Activated CD8-positive, alpha-beta memory T cell treated with anti-CD3 and anti-CD28 coated beads for 1 hour (primary cell): ENCODE measurements at places on chromosomes 11 and 22.

DNA sequence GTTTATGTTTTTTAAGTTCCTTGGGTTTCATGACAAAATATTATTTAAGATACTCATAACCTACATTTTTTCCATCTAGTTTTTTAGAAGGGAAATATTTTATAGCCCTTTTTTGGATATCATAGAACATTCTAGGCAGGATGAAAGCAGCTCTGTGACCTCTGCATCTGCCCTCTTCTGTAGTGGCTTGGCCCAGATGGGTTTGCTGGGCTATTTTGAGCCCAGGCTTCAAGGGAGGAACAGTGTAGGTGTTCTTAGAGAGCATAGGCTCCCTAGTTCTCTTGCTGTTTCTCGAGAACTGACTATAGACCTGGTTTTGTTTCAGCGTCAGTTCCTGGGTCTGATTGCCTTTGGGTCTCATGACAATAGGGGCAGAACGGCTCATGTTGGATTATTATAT, 32.2 kb downstream of the DIXDC1 start:
- no peak for DNase-seq

DNA sequence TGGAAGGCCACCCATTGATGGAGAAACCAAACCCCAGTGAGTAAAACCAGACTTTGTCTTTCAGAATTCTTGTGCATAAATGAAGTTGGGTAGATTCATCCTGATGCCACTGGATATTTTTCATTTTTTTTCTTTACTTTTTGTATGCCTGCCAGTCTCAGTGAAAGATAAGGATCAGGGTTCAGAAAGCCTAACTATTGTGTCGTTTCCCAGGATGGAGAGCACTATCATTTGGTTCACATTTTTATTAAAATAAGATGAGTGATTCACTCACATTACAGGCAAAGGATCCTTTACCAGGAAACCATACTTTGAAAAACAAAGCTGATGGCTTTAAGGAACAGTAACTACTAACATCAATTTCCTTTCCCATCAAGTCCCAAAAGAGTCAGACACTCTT, 52.0 kb downstream of the ARFGAP2 start:
- no peak for DNase-seq

GRCh38 chr11:87924125-87924524, 251.1 kb downstream of the RAB38 start:
- DNase-seq = no peak

DNA sequence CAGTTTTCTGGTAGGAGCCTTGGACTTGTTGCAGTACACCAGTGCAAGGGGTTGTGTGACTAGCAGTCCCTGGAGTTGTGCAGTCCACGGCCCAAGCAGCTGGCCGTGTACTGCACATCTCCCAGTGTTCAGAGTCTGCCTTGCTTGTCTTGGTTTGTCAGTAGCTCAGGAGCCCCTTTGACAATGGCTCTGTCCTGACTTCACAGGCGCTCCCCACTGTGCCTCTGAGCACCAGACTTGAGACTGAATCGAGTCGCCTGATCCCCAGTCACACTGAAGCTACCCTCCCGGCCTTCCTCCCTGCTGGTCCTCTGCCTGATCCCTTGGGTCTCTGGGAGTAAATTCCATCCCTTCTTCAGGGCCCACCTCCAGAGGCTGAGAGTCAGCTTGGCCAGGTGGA, 19.4 kb downstream of the SYNGR1 start:
- no peak for DNase-seq

GRCh38 chr22:47210112-47210657, 447.7 kb downstream of the TBC1D22A start:
- no peak for DNase-seq

DNA sequence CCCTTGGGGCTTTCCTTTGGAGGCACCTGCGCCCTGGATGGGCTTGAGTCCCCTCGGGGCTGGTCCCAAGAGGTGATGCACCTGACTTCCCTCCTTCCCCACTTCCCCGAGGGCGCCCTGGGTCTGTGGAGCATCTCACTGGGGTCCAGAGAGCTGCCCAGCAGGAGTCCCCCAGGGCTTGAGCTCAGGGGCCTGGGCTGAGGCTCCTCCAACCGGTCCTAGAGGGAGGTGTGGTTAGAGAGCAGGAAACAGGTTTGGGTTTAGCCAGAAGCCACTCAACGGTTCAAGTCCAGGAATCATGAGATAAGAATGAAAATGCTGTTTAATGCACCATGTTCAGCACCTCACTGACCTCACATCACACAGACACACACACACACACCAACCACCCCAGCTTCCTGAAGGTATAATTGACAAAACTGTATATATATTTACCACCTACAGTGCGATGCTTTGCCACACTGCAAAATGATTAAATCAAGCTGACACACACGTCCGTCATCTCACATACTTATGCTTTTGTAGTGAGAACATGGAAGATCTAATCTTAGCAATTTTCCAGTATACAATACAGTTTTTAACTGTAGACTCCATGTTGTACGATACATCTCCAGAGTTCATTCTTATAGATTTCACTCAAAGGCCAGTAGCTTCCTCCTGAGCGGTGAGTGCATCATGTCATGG, 628 bp upstream of the IGLL1 start:
- DNase-seq = no peak

- no peak for DNase-seq
Observed at GRCh38 chr11:123235656-123236261, 40.7 kb upstream of the CLMP start.

- DNase-seq = no peak
Observed at GRCh38 chr11:86889001-86889341, 66.2 kb downstream of the FZD4 start.

DNA sequence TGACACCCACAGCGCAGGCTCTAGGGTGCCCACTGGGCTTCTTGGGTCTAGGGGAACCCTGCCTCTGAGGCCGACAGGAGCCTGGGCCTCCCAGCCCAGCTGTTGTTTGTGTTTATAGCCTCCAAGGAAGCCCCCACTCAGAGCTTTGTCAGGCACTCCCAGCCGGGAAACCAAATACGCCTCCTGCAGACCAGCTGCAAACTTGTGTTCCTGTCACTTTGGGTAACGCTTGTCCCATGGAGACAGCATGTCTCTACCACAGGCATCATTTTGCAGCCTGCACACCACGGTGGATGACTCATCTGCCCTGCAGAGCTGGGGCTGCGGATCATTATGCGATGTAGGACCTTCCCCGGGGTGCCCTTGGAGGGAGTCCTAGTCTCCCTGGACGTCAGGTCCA, 40.6 kb upstream of the CRYBB3 start:
- no peak for DNase-seq

DNA sequence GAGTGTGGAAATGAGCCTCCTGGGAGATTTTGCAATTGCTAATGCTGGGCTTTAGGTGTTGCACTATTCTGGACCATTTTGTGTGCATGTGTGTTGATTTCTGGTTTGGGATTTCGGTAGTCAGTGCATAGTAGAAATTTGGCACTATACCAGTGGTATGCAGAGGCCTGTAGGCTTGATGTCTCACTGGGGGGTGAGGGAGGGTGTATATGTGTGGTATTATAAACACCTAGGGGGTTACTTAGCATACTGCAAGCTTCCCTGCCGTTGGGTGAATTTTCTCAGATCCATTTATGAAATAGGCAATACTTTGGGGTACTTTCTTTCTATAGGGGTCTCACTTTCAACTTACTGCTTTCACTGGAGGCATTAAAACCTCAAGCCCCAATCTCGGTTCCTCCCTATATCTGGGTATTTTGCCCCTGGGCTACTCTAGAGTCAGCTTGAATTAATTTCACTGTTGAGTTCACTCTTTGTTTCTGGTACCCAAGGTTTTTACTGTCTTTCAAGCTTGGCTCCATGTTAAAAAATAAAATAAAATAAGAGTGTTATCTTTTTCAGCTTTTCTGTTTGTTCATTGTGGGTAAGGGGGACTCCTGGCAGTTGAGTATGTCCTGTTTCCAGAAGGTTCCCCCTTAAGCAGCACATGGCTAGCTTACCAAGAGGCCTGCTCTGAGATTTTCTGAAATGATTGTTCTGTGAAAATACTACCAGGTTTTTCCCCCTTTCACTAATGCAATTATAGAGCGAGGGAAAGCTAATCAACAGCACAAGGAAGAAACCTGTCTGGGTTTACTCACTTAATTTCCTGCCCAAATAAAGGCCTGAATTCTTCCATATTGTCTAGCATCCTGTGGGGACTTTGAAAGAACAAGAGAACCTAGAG, 45.8 kb downstream of the PPFIBP2 start:
- DNase-seq = no peak

DNA sequence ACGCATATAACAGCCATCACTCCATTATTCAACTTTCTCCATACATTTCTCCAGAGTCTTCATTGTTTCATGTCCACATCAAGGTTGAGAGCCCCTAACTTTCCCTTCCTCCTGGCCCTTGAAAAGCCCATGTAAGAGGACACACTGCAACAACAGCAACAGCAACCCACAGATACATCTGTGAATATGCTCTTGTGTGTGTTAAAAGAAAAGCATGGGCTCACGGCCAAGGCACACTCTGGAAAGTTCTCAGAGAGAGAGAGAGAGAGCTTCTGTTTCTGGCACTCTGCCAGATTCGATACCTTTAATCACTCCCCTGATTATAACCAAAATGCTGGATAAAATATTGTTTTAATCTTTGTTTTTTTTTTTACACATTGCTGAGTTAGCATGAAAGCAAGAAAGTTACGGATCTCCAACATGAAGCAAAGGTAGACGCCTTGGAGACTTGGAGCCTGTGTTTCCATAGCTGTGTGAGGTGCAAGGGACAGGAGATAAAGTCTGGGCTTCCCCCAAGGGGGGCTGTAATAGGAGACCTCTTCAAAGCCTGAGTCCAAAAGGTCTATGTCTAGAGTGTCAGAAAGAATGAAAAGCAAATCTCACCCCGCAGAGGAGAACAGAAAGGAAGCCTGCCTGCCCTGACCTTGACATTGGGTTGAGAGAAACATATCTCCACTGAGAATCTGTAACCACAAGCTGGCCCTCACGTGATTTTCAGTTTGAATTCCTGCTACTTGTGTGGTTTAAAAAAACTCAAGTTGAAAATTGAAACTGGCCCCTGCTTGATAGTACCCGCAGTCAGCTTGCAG, 33.7 kb upstream of the MPPED1 start:
- no peak for DNase-seq
